Renal cortex interstitium (tissue), 15 donors: ENCODE measurements at places on chromosomes 1 and 21.

GRCh38 chr1:155893389-155894142, 17.6 kb downstream of the RIT1 start:
- no peak for DNase-seq

DNA sequence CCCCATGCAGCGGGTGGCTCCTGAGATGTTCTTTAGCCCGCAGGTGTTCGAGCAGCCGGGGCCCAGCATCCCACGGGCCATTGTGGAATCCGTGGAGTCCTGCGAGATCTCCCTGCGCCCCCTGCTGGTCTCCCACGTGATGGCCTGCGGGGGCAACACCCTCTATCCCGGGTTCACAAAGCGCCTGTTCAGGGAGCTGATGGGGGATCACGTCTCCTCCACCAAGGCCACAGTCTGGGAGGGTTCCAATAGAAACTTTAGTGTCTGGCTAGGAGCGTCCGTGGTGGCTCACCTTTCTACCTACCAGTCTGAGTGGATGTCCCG, 71.0 kb downstream of the ACTL8 start:
- no peak for DNase-seq

- DNase-seq = no peak
Observed at GRCh38 chr1:47388030-47388890, 27.8 kb upstream of the FOXE3 start.

- no peak for DNase-seq
Observed at GRCh38 chr1:229062135-229062534, 208.8 kb upstream of the RAB4A start.

DNA sequence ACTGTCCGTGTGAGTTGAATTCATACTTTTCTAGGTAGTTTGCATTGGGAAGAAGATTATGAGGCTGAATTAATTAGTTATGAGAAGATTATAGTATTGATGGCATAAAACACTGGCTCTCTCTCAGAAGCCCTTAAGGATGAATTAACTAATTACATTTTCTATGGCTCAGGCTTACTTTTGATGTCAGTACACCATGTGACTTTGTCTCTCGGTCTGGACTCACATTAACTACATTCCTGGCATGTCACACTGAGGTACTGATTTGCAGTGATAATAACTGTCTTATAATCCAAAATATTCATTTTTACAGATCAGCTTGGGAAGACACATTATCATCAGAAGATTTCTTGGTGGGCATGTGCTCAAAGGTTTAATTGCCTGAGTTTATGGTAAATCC, 362.2 kb downstream of the ZP4 start:
- DNase-seq = no peak

DNA sequence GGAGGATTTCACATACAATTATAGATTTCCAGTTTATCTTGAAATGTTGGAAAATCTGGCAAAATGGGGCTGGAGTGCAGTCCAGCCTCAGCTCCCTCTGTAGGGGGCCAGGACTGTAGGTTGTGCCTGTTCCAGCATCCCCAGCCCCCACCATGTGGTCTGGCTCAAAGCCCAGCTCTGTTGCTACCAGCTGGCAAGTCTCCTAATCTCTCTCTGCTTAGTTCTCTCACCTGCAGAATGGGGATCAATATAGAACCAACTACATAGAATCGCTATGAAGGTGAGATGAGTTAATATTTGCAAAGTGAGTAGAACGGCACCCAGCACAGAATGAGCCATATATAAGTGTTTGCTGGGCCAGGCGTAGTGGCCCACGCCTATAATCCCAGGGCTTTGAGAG, 50.0 kb upstream of the TARDBP start:
- DNase-seq = no peak

GRCh38 chr1:15188678-15189077, 35.1 kb downstream of the TMEM51 start:
- no peak for DNase-seq

DNA sequence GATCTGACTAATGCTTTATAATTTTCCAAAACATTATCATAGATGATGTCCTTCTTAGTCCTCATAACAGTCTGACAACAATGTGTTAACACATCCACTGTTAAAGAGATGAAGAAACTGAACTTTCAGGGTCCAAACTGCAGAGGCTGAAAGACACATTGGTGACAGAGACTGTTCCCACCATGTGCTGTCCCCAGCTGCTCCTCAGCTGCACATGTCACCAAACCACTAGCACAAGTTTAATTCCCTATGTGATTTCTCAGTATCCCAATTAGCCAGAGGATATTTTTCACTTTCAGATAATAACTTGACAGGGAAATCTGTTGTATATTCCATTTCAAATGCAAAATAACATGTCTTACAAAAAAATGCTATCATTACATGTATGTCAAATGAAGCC, 24.6 kb downstream of the LAMC2 start:
- no peak for DNase-seq

DNA sequence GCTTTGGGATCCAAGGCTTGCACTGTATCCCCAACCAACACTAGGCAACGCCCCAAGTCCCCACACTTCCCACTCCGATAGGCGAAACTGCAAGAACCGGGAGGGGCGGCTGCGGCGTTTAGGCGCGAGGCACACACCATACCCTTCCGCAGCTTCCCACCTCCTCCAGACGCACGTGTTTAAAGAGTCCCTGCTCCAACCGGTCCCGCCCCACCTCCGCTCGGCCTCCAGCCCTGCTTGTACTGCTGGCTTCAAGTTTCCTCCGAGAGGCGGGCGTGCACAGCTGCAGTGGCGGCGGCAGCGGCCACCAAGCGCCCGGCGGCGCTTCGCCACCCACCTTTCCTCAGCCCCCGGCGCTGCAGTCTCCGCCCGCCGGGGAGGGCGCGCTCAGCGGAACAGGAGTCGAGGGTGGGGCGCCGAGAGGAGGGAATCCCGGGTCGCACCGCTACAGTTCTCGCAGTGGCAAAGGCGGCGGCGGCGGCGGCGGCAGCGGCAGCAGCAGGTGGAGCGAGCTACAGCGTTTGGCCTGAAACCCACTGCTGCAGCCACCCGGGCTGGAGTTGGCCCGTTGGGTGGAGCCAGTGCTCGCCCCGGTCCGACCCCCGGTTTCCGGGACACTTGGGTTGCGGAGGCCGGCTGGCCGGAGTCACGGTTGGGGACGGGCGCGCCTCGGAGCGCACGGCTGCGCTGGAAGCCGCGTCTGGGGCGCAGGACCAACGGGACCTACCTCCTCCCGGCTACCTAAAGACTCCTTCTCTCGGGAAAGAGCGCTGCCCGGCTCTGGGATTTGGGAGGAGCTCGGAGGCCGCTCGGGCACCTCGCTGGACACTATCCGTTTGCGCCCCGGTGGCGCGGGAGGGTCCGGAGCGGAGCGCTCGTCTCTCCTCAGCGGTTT, at the start of gene CNIH3:
CNIH3 (plus strand) TSS at position 457 of the 895 bp plus-strand sequence. CDS start 858 bp downstream, outside the sequence.
- DNase-seq = peak; percentile 63
